ENCODE measurements at places on chromosomes 2 and 18.

GRCh38 chr2:111030260-111030891 lies 90.3 kb upstream of the BCL2L11 start:
- no peak for DNase-seq

- DNase-seq = no peak
These were observed 58.3 kb downstream of the ADNP2 start for GRCh38 chr18:80167331-80167730.

DNA sequence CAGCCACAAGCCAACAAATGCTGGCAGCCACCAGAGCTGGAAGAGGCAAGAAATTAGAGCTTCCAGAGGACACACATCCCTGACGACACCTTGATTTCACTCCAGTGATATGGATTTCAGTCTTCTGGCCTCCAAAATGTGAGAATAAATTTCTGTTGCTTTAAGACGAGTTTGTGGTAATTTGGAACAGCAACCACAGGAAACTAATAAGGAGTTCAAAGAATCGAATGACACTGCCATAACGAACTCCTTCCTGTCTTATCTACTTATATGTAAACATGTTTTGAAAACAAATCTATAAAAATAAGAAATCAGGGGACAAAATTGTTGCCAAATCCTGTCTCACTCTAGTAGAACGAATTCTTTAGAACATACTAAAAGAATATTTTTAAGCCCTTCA lies 75.8 kb downstream of the GRB14 start:
- no peak for DNase-seq

GRCh38 chr2:176142281-176142680 lies 9.1 kb upstream of the HOXD4 start:
- no peak for DNase-seq

DNA sequence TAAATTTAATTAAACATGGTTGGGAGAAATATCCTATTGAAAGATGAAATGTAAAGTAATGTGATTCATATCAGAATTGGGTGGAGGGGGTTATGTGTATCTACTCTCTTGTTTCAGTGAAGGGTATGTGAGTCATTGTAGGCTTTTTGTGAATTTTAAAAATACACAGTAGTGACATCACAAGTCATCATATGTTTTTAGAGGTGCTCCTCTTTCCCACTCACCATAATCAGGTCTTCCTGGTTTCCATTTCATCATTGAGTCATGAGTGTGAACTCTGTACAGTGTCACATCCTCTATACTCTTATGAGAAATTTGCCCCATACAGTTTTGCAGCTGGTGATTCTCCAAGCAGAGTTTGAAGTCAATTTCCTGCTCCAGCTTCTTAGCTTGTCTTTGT lies 18.8 kb downstream of the FSIP2 start:
- DNase-seq = no peak

DNA sequence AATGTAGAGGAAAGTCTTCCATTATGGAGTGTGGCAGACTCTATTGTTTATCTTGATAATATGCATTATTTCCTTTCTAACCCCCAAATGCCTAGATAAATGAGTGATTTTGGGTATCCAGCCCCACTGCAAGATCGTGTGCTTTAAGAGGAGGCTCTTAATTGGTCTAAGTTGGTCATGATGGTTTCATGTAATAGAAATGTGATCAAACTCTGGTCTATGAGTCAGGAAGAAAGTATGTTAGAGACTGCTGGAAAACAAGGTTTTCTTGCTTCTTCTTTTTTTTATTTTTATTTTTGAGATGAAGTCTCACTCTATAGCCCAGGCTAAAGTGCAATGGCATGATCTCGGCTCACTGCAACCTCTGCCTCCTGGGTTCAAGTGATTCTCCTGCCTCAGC lies 344.5 kb upstream of the TNP1 start:
- DNase-seq = no peak
